ENCODE measurements at places on chromosomes 1 and 21.

DNA sequence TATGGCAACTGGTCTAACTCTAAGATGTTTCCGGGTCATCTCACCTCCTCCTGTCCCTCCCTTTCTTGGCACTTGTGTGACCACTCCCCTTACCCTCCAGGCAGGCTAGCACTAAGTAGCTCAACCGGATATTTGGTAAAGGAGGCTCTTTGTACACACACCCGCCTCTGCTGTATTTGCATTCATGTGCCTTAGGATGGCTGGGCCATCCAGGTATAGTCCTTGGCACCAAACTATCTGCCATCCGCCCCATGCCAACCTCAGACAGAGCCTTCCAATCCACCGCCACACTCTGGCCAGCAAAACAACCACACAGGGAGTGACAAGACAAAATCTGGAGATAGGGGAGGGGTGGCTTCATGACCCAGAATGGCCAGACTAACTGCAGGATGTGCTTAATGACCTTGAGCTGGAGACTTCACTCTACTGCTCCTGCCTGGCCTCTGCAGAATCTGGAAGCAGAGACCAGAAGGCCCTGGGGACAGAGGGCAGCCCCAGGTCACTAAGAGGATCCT, 59.5 kb downstream of the CDK18 start:
- no peak for DNase-seq

GRCh38 chr1:49046305-49046704, 269.6 kb upstream of the BEND5 start:
- no peak for DNase-seq

GRCh38 chr1:200367841-200368534, 41.8 kb downstream of the ZNF281 start:
- DNase-seq = no peak

- no peak for DNase-seq
Measured at GRCh38 chr1:186882372-186883134, 53.8 kb downstream of the PLA2G4A start.

- no peak for DNase-seq
Measured at GRCh38 chr1:203075236-203076030, 10.4 kb downstream of the MYOG start.

GRCh38 chr1:219283541-219283940, 109.9 kb downstream of the LYPLAL1 start:
- DNase-seq = no peak

DNA sequence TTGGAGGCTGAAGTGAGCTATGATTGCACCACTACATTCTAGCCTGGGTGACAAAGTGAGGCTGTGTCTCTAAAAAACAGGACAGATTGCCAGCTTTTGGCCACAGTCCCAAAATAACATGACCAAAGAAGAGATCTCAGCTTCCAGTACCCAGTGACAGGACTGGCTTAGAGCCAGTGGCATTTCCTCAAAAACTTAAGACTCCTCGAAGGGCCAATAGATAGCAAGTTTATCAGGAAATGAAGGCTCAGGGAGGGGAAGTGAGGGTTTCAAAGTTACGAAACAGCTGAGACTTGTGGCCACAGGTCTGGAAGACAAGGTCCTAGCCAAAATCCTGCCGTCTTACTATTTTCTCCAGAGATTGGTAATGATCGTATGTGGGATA, 6.3 kb upstream of the TMEM39B start:
- DNase-seq = no peak

- DNase-seq = no peak
Measured at GRCh38 chr21:42369821-42370220, 3.5 kb upstream of the TFF1 start.

GRCh38 chr1:905811-906599, 17.7 kb upstream of the SAMD11 start:
- DNase-seq = no peak

DNA sequence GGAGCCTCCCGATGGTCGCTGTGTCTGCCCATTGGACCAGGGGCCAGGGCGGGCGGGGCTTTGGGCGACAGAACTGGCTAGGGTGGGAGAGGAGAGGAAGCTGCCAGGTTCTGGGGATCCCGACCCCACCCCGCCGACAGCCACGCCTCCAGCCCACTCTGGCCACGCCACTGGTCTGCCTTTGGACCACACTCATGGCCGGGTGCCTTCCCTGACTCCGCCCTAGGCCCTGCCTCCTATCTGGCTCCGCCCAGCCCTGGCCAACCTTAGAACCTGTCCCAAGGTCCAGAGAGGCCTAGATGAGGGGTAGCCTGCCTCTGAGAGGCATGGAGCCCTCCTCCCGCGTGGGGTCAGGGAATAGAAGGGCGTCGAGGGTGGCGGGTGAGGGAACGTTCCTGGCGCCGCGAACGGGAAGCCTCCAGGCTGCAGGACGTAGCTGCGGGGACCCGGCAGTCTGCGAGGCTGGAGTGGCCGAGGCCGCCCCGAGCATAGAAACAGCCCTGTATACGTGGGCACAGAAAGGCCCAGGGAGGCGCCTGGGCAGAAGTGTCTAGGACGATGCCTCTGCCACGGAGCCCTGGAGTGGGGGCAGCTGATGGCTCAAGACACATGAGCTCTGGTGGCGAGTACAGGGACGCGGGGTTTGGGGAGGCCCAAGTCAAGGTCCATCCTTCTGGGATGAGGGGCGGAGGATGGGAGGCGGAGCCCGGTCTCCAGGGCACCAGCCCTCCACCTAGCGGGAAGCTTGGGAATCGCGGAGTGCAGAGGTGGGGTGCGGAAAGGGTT, 11.5 kb upstream of the COL16A1 start:
- no peak for DNase-seq

DNA sequence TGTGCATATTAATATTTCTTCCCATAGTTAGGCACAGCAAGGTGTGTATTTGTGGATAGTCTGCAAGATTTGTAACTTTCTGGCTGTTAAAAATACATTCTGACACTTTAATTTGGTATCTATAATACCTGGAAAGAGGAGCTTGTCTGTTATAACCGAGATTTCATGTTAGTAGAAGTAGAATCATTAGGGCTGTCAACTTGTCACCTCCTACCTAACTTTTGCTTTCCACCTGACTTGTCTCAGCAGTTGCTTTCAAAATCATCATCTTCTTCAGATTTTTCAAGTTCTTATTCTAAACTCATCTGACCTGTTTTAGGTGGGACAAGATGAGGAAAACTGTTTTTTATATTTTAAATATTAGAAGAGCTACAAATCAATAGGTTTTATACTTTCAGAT, 11.0 kb downstream of the RWDD3 start:
- no peak for DNase-seq
